Urothelium cell line (cell line): ENCODE measurements at places on chromosomes 3 and 15.

- no peak for DNase-seq
These were observed 230.0 kb downstream of the KLF13 start for GRCh38 chr15:31556494-31557150.

DNA sequence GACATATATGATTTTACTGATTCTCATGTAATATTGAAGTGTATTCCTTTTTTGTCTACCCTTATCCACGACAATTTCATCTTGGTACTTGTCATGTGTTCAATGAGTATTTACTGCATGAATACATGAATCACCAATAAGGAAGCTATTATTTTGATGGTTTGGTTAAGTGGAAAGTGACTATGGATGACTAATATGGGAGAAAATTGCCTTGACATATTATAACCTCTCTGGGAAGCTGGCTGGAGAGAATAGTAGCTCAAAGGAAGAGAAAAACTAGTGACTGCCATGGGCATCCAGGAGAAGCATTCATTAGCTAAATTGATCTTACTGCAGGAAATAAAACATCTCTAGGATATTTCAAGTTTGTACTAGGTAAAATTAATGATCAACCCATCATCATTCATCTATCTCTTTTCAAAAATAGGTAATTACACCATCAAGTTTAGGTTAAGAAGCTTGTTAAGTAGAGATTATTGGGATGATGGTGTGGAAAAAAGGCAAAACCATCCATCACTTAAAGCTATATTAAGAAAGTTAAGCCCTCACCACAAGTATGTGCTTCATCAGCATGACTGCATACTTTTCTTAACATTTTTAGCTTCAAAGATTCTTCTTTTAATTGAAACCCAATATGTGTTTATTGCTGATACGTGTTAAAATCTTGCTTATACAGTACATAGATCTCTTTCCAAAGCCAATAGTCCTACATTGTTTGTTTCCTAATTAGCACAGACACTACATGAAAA lies 455.2 kb upstream of the ARPP21 start:
- peak; percentile 8 for DNase-seq

- no peak for DNase-seq
These were observed 26.3 kb downstream of the ALS2CL start for GRCh38 chr3:46667061-46667621.

DNA sequence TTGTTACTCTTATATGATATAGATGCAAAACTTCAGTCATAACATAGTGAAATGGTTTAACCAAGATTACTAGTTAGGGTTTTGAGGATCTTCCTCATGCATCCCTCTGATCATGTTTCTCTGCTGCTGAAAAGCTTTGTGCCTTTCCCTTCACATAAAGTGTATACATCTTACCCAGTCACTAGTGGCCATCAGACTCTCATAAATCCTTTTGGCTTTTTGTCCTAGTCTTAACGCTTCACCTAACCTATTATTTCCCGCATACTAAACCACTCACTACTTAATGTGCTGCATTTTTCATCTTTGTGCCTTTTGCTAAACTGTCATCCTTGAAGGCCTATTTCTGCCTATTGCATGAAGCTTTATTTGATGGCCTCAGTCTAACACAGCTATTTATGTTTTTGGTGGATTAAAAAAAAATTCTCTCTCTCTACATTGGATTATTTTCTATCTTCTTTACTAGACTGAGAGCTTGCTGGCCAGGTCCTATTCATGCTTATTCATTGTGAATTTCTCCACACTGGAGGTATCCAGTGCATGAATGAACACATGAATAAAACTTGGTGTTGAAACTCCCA lies 717.6 kb upstream of the GOLIM4 start:
- DNase-seq, result no peak

DNA sequence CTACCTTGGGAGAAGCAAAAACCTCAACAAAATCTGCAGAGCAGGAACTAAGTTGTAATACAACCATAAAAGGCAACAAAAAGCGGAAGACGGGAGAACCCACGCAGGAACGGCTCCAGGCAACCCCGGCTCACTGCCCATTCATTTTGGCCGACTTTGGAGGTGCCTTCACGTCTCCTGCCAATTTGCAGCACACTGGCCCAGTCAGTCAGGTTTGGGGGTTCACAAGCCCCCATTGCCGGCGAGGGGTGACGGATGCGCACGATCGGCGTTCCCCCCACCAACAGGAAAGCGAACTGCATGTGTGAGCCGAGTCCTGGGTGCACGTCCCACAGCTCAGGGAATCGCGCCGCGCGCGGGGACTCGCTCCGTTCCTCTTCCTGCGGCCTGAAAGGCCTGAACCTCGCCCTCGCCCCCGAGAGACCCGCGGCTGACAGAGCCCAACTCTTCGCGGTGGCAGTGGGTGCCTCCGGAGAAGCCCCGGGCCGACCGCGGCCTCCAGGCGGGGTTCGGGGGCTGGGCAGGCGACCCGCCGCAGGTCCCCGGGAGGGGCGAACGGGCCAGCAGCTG lies 463 bp downstream of the TERC start:
- DNase-seq, result no peak

GRCh38 chr15:64151727-64152506 lies at the start of gene SNX22:
TSS of gene SNX22 (plus strand) at chr15:64151731. CDS start at chr15:64151776, 45 bp downstream.
- DNase-seq, result no peak

DNA sequence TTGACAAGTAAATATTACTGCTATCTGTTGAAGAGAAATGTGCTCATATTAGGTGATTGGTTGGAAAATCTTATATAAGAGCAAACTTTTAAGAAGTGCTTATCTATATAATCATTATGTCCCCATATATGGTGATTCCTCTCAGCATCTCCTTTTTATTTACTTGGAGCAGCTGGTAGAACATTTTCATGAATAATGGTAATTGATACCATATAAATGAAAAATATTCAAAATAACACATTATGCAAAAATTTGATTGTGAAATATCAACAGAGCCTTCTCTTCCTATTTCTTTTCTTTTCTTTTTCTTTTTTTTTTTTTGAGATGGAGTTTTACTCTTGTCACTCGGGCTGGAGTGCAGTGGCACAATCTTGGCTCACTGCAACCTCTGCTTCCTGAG lies 56.2 kb downstream of the ROBO2 start:
- DNase-seq, result no peak

DNA sequence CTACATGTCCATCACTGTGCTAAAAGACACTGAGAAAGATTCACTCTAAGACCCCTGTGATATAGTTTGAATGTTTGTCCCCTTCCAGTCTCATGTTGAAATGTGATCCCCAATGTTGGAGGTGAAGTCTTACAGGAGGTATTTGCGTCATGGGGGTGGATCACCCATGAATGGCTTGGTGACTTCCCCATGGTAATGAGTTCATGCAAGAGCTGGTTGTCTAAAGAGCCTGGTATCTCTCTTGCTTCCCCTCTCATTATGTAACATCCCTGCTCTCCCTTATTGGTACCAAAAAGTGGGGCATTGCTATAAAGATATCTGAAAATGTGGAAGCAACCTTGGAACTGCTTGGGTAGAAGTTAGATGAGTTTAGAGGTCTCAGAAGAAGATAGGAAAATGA lies 32.2 kb upstream of the FAM174B start:
- DNase-seq, result no peak

- no peak for DNase-seq
These were observed 139.1 kb downstream of the GBE1 start for GRCh38 chr3:81622395-81622794.

GRCh38 chr3:112074006-112074405 lies 12.2 kb upstream of the C3orf52 start:
- DNase-seq, result no peak

DNA sequence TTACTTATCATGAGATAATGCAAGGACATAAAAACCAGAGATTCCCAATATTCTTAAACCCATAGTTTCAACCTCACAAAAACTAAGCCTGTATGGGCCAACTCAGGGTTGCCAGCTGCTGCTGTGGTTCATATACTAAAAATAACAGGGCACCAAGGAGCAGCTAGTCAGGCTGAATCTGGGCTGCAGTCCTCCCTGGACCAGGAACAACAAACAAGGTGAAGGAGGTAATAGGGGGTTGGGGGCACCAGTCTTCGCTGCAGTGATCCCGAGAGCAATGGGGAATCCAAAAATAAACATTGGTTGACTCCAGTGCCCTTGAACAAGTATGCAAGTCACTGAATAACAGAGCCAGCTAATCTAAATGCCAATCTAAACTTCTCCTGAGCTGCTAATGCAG lies 108.9 kb downstream of the MECOM start:
- DNase-seq, result no peak

GRCh38 chr15:52493968-52494367 lies 34.7 kb downstream of the MYO5A start:
- DNase-seq, result no peak

- DNase-seq, result no peak
These were observed 34.9 kb downstream of the SLC2A2 start for GRCh38 chr3:170991664-170992063.

DNA sequence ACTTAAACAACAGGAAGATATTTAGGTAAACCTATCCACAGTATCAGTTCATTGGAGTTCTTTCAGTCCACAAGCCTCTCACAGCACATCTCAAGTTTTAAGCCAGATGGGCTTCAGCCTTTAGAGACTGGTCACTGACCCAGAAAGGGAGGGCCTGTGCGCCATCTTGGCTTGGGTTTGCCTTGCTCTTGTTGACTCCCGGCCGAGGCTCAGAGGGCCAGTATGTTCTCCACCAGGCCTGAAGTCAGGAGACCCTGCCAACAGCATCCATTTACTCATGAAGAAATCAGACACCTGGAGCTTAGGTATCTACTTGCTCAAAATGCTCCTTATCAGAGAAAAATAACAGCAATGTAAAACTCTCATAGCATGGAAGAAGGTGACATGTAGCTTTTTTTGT lies 6.2 kb downstream of the RGMA start:
- no peak for DNase-seq

GRCh38 chr15:42665827-42666226 lies 71.1 kb downstream of the CDAN1 start:
- DNase-seq, result no peak

GRCh38 chr3:190120269-190121060 lies at the start of gene P3H2:
TSS of gene P3H2 (minus strand) at chr3:190120897. CDS start at chr3:190120731, 166 bp downstream.
- peak; percentile 94 for DNase-seq

- no peak for DNase-seq
These were observed 140.4 kb downstream of the SNRPN start for GRCh38 chr15:25095179-25095578.

GRCh38 chr15:62552444-62552843 lies 387.4 kb upstream of the C2CD4B start:
- DNase-seq, result no peak

GRCh38 chr15:101207867-101208288 lies 44.0 kb downstream of the CHSY1 start:
- no peak for DNase-seq

- peak; percentile 25 for DNase-seq
These were observed 81.8 kb downstream of the CLASP2 start for GRCh38 chr3:33636125-33636850.

- peak; percentile 63 for DNase-seq
These were observed 2.0 kb upstream of the SEMA3G start for GRCh38 chr3:52446631-52447511.

DNA sequence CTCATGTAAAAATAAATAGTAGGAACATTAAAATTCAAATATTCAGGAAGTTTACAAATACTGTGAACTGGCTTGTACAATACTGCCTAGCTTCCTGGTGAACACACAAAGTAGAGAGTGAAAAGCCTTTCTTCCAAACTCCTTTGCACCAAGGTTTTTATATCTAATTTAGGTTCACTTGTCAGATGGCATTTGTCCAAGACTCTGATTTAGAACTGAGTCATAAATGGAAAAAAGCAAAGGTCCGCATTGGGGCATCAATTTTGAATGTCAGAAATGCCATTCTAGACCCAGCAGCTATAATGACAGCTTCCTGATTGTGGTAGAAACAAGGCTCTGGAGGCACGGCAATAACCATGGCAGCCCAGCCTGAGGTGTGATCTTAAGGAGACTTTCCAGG lies 160.7 kb downstream of the PDE8A start:
- peak; percentile 41 for DNase-seq

DNA sequence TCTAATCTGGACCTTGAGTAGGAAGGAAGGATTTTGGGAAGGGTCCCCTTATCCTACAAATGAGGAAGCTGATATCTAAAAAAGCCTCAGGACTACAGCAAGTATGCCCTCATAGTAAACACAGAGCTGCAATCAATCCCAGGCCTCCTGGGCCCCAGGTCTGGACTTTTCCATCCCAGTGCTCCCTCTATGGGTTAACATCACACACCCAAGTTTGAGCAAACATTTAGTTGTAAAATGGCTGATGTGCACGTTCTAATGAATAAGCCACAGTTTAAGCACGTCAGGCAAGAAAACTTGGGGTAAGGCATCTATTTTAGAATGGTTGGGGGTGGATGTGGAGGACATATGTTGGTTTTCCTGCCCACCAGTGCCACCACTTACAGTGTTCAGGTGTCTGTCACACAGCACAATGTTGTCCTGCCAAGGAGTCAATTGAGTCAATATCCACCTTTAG lies 44.3 kb upstream of the UBE2E1 start:
- peak; percentile 45 for DNase-seq

GRCh38 chr15:61091289-61091616 lies 137.8 kb downstream of the RORA start:
- no peak for DNase-seq

- no peak for DNase-seq
These were observed 101.4 kb downstream of the RYK start for GRCh38 chr3:134149286-134149685.

- no peak for DNase-seq
These were observed 828 bp downstream of the THOC7 start for GRCh38 chr3:63862804-63863149.

DNA sequence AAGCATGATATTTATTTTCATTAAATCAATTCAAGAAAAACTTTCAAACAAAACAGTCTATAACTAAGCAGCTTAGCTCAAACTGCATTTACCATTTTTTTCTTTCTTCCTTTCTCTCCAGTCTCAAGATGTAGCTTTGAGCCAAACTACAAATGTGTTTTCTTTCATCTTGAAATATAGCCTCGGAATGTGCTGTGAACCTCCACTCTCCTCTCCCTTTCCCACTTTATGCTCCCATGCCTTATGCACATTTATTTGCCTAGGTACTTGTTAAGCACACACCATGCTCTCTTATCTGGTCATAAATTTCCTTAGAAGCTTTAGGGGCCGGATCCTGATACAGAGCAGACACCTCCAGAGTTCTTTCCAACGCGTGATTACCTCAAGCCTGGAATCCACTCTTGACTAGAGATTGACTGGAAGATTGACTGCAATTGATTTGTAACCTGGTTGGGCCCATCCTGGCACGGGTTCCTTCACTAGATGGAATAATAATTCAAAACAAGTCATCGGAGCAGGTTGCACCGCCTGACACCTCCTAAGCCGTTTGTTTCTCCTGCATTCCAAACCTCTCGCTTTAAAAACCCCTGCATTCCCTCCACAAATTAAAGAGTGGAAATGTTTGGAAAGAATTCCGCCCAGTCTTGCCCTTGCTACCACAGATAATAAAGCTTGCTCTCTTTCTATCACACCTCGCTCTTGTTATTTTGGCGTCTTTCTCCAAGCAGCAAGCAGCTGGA lies 344.7 kb downstream of the CHL1 start:
- DNase-seq, result no peak

- DNase-seq, result peak; percentile 87
These were observed 96.1 kb upstream of the CHD2 start for GRCh38 chr15:92803852-92804609.

DNA sequence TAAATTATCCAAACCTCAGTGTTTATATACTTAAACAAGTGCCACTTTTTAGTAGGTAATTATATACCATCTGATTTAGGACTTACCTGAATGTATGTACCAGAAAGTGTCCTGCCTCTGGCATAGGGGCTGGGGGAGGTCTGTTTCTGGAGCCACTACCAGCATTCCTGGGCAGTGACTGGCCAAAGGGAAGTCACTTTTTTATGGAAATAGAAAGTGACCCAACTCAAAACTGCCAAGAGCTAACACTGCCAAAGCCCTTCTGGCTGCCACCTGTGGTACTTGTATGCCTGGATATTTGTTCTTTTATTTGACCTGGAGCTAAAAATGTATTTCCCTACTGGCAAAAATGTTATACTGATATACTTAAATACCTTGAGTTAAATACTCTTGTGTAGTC lies 42.7 kb downstream of the ESYT3 start:
- no peak for DNase-seq
